ENCODE measurements at places on chromosomes 16 and 17.

- DNase-seq = no peak
Measured at GRCh38 chr17:82910041-82910481, 70.2 kb upstream of the ZNF750 start.

GRCh38 chr17:74715144-74715543, 2.4 kb upstream of the CD300LF start:
- no peak for DNase-seq

GRCh38 chr17:19271780-19272357, 34.7 kb downstream of the EPN2 start:
- DNase-seq = peak; percentile 79

GRCh38 chr17:81121841-81122733, 43.2 kb upstream of the PVALEF start:
- DNase-seq = no peak

DNA sequence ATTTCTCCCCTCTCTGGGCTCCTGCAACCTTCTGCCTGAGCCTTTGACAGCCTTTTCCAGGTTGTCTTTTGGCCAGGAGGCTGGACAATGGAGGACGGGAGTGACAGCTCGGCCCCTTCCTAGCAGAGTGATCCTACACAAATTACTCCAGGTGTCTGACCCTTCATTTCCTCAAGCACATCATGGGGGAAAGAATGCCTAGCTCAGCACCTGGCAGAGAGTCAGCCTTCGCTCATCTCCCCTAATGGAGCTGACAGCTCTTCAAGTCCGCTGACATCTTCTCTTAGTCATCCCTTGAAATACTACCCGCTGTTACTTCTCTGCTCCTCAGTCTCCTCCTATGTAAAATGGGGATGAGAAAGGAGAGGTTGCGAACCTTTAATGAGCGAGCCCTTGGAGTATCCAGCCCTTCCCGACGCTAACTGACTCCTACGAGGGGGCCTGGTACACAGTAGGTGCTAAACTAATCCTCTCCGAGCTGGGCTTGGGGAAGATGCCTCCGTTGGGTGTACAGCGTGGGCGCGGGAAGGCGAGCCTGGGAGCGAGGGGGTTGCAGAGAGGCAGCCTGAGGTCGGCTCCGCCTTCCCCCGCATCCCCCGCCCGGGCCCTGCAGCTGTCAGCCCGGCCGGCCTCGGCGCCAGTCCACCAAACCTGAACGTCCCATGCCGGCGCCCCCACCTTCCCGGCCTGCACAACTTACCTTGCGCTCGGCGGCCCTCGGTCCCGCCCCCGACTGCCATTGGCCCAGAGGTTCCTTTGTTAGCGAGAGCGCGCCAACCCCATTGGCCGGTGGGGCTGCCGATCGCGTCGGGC, 480 bp upstream of the MPRIP start:
- peak; percentile 98 for DNase-seq

GRCh38 chr16:82061861-82062525, 26.9 kb downstream of the HSD17B2 start:
- no peak for DNase-seq

- DNase-seq = peak; percentile 37
Measured at GRCh38 chr16:81558444-81559175, 114.0 kb downstream of the CMIP start.

GRCh38 chr16:28136751-28137434, 73.4 kb upstream of the GSG1L start:
- DNase-seq = no peak
